ENCODE measurements at places on chromosomes 7 and 10.
A peak's percentile ranks its signal among the peaks of the same experiment; 100 is the strongest.

DNA sequence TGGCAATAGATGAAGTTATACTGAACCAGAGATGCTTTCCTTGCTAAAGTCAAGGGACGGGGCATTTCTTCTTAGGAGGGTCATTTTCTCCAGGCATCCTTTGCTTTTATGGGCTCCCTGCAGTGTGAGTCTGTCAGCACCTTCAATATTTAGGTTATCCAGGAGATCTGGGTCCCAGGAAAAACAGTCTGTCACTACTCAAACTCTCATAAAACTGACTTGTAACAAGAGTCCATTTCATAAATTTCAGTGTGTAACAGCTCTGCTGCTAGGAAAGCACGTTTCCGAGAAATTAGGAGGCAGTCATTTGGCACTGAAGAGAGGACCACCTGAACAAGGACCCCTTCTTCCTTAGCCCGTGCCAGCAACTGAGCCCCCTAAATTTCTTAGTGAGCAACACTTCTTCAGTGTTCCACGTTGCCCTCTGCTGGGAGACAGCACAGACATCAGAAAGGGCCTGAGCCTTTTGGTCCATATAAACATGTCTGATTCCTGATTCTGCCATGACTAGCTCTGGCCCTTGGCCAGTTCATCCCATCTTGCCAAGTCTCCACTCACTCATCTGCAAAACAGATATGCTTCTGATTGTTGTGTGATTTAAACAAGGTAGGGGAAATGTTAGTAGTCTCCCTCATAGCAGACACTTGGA, 7.2 kb downstream of the GCC1 start:
- DNase-seq = no peak

- DNase-seq = no peak
Measured at GRCh38 chr7:101232141-101232850, 5.3 kb downstream of the CLDN15 start.

- no peak for DNase-seq
Measured at GRCh38 chr10:1284076-1284475, 227.9 kb downstream of the WDR37 start.

GRCh38 chr10:95133016-95133752, 60.9 kb upstream of the ACSM6 start:
- DNase-seq = peak; percentile 69

GRCh38 chr10:72753760-72754231, 61.9 kb downstream of the MCU start:
- peak; percentile 37 for DNase-seq

DNA sequence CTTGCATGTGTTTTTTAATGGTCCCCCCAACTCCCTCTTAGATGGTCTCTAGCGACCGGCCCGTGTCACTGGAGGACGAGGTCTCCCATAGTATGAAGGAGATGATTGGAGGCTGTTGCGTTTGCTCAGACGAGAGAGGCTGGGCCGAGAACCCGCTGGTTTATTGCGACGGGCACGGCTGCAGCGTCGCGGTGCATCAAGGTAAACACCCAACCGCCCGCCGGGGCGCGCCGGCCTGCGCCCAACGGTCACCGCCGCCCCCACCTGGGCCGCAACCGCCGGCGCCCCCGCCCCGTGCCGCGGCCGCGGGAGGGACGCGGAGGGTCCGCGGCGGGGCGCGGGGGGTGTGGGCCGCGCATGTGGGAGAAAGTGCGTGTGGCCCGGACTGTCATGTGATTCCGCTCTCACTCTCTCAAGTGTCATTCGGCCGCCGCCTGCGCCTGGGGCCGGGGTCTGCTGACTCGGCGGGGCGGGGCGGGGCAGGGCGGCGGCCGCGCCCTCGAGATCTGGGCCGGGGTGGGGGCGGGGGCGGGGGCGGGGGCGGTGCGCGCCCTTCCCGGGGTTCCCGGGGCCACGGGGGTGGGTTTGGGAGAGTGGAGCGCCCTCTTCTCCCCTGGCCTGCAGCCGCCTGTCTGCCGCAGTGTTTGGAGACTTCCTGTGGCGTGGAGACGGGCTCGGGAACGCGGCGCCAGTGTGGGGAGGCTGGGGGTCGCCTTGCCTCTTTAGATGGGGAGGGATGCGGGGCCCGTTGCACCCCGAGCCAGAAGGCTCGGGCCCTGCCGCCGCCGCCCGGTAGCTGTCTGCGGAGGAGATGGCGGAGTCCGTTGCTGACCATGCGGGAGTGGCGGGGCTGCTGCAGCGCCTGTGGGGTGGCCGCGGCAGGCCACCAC, 817 bp downstream of the MLLT10 start:
- no peak for DNase-seq

GRCh38 chr10:78567680-78568455, 500.9 kb upstream of the ZMIZ1 start:
- DNase-seq = no peak

DNA sequence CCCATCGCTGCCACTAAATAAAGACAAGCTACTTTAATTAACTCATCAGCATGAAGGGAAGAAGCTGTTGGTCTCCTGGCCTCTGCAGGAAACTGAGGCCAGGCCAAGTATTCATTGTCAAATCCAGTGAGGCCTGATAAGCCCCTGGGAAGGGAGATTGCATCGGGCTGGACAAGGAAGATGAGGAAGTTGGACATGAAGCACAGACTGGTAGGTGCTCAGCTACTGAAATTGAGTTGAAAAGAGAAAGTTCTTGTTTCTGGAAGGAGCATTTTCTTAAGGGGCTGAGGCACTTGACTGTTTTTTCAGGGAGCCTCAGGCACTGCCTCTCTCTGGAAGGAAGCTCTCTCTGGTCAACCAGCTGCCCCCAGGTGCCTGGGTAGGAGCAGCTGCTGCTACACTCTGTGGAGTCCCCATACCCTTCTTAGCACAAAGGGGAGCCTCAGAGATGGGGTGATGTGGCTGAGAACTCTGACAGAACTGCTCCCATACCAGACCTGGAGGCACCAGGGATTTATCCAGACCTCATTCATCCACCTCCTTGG, 90.3 kb upstream of the IKZF1 start:
- DNase-seq = no peak

GRCh38 chr7:71735961-71736556, 604.1 kb downstream of the GALNT17 start:
- DNase-seq = peak; percentile 29

DNA sequence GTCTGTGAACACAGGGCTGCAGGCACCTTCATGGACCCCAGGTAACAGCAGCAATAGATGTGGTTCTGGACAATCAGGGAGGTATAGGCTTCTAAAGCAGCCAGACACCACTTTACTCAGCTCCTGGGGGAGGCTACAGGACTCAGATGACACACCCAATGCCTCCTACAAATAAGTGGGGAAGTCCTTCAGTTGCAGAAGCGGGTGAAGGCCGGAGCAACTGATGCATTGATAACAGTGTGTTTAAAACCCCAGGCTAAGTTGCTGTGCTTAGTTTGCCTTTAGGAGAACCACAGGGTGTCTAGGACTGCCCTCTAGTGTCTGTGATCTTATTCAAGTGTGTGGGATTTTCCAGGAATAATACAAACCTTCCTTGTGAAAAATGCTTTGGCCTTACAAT, 5.9 kb upstream of the ITGA8 start:
- DNase-seq = peak; percentile 29

DNA sequence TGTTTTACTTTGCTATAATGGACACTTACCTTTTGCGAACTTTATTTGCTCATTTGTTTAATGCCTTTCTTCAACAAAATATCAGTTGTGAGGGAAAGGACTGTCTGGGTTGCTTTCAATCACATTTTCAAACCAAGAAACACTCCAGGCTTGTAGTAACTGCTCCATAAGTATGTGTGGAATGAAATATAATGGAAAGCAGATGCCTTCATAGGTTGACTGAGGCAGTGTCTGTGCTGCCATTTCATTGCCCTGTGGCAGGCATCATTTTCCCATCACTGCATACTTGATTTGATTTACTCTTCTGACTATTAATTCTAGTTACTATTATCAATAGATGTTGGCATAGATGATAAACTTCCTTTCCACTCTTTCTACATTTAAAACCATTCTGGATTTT, 762.3 kb downstream of the CNTNAP2 start:
- DNase-seq = no peak

GRCh38 chr10:30034433-30035137, 24.8 kb downstream of the JCAD start:
- DNase-seq = no peak

- no peak for DNase-seq
Measured at GRCh38 chr10:128116851-128117615, 9.2 kb downstream of the MKI67 start.

DNA sequence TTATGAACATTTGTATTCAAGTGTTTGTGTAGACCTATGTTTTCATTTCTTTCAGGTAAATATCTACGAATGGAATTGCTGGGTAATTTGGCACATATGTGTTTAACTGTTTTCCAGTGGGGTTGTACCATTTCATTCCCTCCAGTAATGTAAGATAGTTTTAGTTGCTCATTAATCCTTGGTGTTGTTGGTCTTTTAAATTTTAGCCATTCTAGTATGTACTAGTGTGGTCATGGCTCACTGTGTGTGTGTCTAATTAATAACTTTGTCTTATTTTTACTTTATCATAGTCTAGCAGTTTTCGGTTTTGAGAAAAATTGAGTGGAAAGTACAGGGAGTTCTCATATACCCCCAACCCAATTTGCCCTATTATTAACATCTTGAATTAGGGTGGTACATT, 278.8 kb downstream of the CAMK1D start:
- DNase-seq = no peak

DNA sequence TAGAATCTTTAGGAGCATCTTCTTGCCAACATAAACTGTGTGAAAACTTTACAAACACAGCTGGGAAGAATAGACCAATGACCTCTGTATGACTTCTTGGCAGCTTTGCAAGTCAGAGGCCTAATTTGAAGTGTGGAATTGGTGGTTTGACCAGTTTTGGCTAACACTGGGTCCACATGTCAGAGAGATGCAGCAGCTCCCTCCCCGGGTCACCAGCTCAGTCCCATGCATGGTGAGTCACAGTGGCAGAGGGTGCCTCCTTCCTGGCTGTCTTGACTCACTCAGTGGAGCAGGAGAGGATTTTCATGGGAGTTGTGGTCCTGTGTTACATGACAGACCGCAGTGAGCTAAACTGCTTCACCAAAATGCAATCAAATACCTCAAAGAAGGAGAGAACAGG, 8.2 kb upstream of the STARD3NL start:
- no peak for DNase-seq

DNA sequence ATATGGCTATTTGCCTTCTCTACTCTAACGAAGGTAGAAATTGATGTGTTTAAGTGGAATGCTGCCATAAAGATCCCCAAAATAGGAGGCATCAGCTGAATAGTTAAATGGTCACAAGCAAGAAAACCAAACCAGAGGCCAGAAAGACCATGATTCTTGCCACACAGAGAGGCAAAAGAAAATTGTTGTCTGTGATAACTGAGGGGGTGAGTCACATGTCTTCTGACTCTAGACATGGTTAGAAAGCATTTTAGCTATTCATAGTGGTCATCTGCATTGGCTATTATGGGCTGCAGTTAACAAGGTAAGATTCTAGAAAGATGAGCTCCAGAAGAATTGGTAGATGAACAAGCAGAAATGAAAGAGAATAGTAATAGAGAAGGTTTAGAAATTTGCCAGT, 361.4 kb upstream of the NPSR1 start:
- DNase-seq = no peak

- DNase-seq = no peak
Measured at GRCh38 chr10:51029172-51029641, 45.1 kb upstream of the PRKG1 start.

DNA sequence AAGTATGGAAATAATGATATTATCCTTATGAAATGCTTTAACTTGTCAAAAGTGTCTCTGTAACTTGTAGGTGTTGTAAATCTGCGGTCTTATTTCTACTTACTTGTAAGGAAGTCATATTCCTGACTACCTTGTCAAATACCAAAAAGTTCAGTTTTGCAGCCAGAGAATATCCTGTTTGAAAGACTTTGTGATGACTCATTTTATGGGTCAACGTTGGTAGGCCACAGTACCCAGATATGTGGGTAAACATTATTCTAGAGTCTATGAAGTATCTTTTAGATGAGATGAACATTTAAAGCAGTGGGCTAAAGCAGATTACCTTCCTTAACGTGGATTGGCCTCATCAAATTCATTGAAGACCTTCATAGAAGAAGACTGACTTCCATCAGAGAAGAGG, 195.3 kb downstream of the PPP1R9A start:
- no peak for DNase-seq

- no peak for DNase-seq
Measured at GRCh38 chr7:56250135-56250534, 133.9 kb upstream of the NUPR2 start.

- DNase-seq = no peak
Measured at GRCh38 chr10:49689882-49690510, 10.5 kb downstream of the C10orf53 start.

- DNase-seq = no peak
Measured at GRCh38 chr10:131641231-131641630, 259.6 kb upstream of the PPP2R2D start.

DNA sequence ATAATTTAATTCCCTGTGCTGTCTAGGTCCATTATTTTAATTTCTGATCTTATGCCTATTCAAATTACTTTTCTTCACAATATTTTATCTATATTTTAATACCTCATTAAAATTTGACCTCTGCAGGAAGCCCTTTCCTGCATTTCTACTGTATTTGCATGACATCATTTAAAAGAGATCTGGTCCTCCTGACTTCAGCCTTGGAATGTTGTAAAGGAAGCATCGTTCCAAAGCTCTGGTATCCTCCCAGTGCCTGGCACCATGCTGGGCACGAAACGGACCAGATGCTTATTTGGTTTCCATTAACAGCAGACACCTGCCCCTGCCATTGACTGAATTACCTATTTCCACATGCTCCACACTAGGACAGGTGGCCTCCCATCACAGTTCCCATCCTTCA, 247.5 kb downstream of the KLF6 start:
- no peak for DNase-seq

GRCh38 chr7:108421720-108422331, 34.4 kb downstream of the NRCAM start:
- DNase-seq = no peak

DNA sequence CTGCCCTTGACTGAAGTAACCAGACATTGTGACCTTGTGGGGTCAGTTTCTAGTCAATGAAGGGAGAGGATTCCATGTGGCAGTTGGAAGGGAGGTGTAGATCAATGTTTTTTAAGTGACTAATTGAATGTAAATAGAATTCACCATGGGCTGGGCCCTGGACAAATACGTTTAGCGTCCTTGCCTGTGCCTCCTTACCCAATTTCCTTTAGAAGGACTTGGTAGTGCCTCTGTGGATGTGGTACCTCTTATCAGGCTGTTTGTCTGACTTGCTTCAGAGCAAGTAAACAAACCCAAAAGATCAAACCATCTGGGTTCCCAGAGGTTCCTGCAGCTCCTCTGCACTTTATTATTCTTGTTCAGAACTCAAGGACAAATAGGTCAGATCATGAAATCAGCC, 4.3 kb upstream of the KAT6B start:
- DNase-seq = no peak

GRCh38 chr10:17229016-17229716, 1.1 kb downstream of the VIM start:
- no peak for DNase-seq

DNA sequence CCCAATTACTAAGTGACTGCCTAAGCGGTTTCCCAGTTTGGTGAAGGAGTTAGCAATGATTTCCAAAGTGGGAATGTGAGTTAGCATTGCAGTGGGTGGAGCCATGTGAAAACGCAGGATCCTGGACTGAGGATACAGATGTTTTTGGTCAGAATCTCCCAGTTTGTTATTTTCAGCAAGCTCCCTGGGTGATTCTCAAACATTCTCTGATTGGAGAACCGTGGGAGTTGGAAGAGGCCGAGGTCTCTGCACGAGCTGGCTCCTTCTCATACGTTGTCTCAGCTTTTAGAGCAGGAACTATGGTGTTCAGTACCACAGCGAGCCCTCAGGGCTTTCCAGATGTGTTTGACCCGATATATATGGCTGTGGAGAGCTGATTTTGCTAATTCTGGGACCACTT, 396.5 kb upstream of the NPVF start:
- no peak for DNase-seq

Data from CMK (cell line).